ENCODE measurements at places on chromosomes 3 and 15.

DNA sequence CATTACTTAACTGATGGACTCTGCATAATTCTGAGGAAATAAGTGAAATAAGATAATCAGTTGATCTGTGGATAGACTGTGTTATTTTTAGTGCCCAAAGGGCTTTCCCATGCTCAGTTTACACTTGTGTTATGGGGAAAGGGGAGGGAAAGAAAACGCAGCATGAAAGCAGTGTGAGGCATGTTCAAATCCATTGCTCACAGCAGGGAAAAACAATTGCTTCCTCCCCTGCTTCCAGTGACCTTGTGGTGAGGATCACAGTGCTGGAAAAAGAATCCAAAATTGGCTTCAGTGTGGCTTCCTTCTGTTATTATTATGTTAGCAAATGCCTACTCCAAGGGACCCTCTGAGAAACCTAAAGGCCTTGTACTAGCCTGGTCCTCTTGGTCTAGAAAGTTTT lies 285.1 kb upstream of the CDIN1 start:
- DNase-seq = no peak

DNA sequence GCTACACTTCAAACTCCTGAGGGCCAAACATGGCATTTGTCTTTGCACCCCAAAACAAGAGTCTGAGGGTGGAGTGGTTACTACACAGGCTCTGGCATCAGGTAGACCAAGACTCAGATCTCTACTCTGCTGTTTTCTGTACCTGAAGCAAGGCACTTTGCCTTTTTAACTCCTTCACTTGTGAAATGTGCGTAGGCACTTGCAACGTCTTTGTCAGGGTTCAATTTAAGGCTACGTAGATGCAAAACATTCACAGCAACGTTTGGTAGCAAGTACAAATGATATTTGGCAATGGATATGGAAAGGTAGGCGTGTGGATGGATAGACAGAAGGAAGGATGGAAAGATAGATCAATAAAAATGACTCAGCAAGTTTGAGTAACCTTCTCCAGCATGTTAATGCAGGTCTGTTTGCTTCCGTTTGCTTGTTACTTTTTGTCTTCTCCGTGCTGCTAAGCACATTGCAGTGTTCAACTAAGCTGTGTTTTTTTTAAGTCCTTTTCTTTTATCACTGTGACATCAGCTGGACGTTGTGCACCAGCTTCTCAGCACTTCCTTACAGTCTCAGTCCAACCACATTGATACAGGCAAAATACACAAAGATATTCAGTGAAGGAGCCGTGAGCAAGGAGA lies 100.7 kb downstream of the LRTM1 start:
- no peak for DNase-seq

DNA sequence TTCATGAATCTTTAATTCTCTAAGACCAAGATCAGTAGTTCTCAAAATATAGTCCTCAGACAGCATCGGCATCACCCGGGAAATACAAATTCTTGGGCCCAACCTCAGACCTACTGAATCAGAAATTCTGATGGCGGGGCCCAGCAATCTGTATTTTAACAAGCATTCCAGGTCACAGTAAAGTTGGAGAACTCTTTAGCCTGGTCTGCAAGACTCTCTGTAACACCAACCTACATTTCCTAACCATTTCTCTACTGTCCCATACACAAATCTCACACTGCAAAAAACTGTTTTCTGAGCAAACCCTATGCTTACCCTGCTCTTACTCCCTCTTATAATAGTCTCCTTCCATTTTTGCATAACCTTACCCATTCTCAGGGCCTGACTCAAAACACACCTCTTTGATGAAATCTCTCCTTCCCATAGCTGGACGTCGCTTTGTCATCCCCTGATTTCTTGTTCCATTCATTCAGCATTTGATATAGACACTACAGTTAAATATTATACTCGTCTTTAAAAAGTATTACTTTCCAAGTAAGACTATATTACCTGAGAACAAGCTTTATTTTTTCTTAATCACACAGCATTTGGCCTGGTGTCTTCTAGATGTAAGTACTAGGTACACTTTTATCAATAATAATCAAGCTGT lies 83.3 kb upstream of the MYO5C start:
- no peak for DNase-seq

GRCh38 chr15:87849181-87849580 lies 407.4 kb downstream of the NTRK3 start:
- DNase-seq = no peak

DNA sequence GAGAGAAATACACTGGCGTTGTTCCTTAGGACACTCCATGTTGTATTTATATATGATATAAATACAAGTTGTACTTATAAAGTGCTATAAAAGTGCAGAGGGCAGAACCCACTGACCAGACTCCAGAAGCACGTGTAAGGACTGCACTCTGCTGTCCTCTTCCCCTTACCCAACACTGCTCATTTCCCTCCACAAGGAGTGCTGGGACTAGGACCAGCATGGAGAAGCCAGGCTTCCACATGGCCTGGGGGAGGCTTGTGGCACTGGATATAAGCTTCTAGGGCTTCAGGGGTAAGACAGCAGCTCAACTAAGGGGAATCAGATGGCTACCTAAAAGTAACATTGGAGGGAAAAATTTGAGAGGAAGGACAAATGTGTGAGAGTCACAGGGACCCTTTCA lies 556.9 kb downstream of the IGSF11 start:
- DNase-seq = no peak

DNA sequence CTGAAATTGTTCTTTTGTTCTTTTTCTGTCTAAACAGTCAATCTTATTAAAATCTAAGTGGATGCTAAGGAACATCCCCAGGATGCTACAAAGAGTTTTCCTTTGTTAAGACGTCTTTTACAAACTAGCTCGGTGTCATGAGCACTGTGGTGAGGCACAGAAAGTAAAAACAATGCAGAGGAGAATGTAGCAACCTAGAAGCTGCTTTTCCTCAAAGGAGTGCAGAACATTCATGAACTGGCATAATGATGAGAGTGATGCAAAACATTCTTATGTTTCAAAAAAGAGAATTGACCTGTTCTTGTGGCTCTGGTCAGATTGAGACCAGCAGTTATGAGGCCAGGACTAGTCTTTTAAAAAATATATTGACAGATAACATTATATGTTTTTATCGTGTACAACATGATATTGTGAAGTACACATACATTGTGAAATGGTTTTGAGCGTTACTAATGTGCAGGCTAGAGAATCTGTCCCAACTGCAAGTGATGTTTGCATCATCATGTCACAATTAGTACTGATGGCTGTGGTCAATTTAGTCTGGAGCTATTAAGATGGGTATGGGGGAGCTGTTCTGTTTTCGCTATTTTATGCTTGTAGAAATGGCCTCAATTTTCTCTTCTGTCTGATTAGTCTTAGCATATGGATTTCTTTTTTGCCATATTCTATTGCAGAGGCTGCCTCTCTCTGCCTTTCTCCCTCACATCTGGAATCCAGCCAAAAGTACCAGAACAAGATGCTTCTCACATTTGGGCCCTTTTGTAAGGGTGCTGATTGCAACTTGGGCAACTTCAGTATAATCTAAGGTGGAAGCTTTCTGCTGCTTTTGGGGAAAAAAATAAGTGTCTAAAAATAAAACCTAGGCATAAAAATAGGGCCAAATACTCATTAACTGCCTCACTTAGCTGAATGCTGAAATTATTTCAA lies 50.2 kb downstream of the HHLA2 start:
- no peak for DNase-seq

GRCh38 chr15:49855917-49856637 lies 235.2 kb downstream of the DTWD1 start:
- DNase-seq = no peak

DNA sequence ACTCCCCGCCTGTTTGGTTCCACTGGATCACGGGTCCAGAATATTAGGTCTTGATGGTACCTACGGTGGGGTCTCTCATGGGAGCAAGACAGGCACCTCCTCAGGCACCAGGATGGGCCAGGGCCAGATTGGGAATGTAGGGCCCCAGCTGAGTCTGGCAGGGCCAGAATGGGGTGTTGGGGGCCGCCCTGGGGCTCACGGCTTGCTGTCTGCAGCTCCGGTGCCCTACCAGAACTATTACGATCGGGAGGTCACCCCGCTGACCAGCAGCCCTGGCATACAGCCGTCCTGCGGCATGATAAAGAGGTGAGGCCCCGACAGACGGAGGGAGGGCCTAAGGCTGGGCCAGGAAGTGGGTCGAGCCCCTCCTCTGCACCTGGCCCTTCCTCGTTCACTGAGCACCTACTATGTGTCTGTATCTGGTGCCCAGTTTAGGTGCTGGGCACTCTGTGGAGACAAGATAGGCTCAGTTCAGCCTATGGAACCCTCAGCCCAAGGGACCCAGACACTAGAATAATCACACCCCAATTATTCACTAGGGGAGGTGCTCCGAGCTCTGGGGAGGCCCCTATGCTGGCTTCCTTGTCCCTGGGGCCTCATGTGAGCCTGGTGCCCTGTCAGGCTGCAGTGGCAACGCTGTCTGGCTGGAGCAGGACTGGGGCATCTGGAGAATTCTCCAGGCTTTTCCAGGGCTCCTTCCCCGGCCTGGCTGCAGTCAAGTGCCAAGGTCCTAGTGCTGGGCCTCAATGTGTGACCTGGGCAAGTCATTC lies 37.9 kb downstream of the PSTPIP1 start:
- DNase-seq = no peak

Measured in stimulated activated CD8-positive, alpha-beta memory T cell treated with anti-CD3 and anti-CD28 coated beads, Interleukin-7, amount 100 ng/mL, for 1 hour (primary cell).